Endothelial cell of umbilical vein (primary cell): ENCODE measurements at places on chromosomes 12 and 14. TPM values are rescaled to one million over a fixed set of nuclear protein-coding genes. Genes with fewer than 3 reads are reported as not detected.

DNA sequence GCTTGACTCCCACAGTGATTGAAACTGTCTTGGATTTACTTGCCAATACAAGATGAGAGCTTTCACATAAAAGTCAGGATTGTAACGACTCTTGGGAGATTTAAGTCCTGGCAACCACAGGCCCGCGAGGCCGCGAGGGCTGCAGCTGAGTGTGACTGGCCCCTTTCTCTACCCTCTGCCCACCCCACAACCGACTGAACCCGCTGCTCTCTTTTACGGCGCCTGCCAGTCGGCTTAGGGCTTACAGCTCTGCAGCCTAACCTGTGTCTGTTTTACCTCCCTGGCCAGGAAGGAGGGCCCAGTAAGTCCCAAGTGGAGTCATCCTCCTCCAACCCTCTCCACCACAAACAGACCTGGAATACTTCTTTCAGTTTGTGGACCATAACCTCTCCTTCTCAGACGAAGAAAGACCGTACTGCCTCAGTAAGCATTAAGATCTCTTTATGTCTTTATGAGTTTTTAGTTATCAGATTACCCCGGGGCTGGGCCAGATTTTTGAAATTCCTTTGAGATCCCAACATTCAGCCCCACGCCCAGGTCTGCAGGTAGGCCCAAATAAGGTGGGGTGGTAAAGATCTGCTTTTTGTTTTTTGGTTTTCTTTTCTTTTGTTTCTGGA is 12.6 kb upstream of the TIGAR start:
- DNase-seq: no peak

DNA sequence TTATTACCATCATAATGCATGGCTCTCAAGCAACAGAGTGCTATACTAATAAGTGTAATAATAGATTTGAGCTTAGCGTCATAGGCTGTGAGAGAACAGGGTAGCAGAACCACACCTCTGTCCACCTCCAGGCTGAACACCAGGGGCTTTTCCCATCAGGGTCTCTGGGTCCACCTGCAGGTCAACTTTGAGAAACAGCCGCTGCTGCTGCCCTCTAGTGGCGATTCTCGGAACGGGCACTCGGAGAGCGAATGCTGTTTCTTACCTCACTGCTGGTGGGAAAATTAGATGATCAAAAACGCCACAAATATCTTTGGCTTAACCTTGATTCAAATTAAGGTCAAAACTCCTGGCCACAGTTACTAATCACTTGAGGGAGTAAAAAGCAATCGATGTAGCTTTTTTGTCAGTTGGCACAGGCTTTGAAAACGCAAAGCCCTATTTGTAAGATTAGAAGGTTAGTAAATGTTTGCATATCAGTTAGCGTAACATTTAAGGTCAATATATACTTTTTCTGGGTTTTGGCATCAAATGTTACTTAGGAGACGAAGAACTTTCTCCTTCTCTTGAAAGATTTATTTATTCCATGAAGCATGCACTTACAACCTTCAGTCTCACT is 127.9 kb upstream of the TMEM132D start:
- DNase-seq: peak; percentile 7

- no peak for DNase-seq
Observed at GRCh38 chr14:53695692-53696214, 260.9 kb downstream of the BMP4 start.

FBLN5 gene
- total RNA-seq: 27.6 and 44.9 TPM in 2 replicates

DNA sequence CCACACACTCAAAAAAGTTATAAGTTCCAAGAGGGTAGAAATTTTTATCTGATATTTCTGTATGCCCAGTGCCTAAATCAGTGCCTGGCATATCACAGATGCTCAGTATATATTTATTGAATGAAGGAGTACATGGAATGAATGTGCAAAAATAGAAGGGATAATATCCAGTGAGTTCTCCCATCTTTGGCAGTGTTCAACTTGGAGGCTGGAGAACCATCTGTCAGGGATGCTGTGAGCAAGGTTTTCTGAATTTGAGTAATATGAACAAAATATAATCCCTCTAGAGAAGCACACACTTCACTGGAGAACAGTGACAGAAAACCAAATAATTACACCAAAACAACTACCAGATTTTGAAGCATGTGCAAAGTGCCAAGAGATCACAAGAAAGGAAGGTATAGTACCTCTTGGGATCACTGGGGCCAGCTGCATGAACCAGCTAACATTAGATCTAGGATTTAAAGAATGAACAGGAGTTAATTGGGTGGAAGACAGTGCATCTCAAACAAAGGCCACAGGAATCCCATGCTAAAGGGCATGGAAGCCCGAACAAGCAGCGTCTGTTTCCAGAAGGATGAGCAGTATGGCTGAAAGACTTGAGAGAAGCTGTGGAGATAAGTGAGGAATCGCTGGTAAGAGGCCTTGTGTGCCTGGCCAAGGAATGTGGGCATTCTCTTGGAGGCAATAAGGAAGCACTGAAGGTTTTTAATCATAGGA is 11.5 kb downstream of the SLC8A3 start:
- no peak for DNase-seq

- DNase-seq: peak; percentile 22
Observed at GRCh38 chr14:93655078-93655750, 133.1 kb downstream of the PRIMA1 start.

PLCZ1 gene
- not detected in 2 replicates for total RNA-seq

DNA sequence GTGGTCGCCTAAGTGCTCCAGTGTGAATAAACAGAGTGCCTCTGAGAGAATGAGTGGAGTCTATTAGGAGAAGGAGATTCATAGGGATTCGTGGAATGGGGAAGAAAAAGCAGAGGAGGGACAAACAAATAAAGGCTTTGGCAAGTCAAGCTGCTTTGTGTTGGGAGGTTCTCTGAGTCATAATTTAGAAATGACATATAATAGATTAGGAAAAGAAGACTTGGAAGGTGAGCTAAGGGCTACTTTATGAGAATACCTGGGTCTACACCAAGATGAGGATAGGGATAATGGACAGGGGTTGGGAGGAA is 6.4 kb upstream of the NTN4 start:
- DNase-seq: no peak

GAS2L3 gene
- 39.9 and 47.1 TPM in 2 replicates for total RNA-seq

- peak; percentile 66 for DNase-seq
Observed at GRCh38 chr12:53287741-53288216, 7.6 kb upstream of the PFDN5 start.

GRCh38 chr12:66279123-66279712 is 23.1 kb upstream of the HELB start:
- DNase-seq: peak; percentile 48

GRCh38 chr12:111777345-111778045 is 10.8 kb downstream of the ALDH2 start:
- DNase-seq: no peak

DNA sequence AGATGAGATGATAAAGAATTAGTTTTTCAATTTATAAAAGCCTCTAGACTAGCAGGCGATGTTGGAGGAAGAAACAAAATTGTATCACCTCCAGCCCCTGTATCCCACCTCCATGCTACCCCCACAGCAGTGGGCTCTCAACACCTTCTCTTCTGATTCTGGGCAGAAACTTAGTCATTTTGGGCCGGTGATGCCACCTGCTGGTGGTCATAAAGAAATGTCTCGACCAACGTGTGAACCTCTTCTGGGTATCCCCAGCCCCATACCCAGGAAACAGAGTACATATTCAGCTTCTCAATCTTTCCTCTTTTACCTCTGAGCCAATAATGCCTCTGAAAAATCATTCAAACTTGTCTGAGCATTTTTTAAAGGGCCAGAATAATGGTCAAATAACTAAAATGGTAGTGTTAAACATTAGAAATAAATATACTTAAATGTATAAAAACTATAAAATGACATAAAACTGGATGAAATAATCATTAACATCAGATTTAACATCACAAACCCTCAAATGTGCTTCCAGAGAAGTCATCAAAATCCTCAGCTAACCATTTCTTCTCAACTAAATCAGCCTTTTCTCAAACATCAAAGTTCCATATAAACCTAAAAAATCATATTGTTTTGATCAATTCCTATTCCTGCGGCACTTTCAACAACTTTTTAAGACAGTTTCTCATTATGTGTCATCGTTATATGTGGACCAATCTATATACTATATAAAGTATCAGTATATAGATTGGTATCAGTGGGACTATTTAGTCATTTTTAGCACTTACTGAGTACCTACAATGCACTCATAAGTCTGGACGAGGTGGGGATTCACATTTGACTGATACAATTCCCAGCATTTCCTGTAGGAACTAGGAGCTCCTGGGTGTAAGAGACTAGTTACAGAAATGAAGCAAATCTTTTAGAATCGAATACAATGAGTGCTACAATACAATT is 69.4 kb downstream of the ATXN2 start:
- DNase-seq: peak; percentile 73

DNA sequence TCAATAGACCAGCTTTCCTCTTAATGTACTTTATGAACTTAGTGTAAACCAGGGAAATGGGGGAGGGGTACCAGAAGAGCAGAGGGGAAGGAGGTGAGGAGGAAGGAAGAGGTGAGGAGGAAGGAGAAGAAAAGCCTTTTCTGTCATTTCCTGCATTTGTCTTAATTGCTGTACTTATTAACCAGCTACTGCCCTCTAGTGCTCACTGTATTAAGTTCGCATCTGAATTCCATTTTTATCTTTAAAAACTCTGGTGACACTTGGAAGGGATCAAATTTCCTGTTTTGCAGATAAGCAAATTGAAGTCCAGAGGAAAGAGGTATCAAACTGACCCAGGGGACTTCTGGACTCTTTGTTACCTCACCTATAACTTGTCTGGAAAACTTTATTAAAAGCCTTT is 22.2 kb downstream of the MANSC1 start:
- peak; percentile 71 for DNase-seq

DNA sequence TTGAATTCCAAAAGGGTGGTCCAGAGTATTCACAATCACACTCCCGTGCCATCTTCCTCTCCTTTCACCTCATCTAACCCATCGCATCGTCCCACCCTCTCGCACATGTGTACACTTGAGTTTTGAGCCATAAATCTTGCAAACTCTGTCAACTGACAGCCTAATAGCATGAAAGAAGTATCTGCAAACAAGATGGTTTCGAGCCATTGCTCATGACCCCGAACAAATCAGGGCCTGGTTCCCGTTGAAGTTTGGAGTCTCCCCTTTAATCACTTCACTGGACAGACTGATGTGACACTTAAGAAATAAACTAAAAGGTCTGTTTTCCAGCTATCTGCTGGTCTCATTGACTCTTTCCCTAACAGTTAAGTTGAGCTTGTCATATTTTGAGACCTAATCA is 223.6 kb upstream of the SOX5 start:
- no peak for DNase-seq

- no peak for DNase-seq
Observed at GRCh38 chr14:99241325-99242010, 30.5 kb downstream of the BCL11B start.

DNA sequence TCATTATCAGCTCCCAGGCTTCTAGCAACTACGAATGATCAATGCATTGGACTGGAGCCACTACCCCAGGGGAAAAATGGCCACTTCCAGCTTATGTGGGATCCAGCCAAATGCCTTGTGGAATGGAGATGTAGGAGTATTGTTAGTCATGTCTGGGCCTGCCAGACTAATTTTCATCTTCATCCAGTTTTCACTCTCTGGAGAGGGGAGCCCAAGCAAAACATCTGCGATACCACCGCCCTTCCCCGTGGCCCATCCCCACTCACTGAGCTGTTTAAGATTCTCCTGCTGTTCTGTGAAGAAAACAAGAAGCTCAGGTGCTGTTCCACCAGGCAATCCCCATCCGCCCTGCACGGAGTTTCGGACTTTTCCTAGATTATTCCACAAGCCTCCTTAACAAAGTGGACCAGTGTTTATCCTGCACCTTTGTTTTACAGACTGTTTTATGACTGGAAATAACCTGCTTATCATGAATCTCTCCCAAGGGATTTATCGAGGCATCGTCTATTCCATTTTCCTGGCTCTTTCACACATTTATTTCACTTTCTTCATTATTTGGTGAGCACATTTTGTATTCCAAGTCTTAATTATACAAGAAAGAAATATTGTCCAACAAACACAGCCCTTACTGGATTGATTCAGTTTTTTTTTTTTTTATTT is 35.5 kb upstream of the MAX start:
- DNase-seq: no peak

- no peak for DNase-seq
Observed at GRCh38 chr14:98144964-98145363, 1127.0 kb downstream of the BCL11B start.

DNA sequence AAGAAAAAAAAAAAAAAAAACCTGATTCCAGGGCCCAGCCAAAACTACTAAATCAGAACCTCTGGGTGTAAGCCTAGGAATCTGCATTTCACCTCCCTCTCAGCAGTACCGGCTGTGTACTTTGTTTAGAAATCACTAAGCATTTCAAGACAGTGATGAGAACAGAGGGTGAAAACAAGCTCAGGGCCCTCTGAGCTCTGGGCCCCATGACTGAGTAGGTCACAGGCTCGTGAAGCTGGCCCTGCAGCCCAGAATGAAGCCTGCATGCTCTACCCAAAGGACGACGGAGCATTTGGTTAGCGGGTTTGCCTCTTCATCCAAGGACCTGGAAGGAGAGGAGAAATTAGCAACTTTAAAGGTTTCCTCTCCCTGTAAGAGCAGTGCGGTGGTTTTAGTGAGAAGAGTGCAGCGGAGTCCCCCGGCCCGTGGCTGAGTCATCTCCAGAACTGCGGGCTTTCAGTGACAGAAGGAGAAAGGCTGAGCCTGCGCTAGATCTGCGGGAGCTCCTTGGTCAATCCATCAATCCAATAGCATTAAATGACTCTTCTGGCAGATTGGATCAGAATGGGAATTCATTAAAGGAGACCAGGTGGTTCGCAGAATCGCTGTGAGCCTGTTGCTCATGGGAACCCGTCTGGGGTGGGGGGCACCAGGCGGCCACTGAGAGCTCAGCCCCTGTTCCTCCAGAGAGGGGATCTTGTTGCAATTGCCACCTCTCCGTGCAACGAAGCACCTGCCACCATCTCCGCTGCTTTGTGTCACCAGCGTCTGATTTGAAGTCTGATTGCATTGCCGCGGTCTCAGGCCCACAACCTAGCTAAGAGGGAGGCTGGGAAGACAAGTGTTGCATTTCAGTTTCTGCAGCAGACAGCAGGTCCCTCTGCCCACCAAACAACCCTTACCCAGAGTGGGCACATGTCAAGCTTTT is 7.3 kb downstream of the IL31 start:
- no peak for DNase-seq

EXOC3L4 gene
- total RNA-seq: not detected in 2 replicates

GRCh38 chr14:64929014-64929359 is 13.6 kb downstream of the GPX2 start:
- no peak for DNase-seq

SDR9C7 gene
- total RNA-seq: not detected in 2 replicates

GRCh38 chr12:42091769-42092168 is 52.9 kb downstream of the GXYLT1 start:
- DNase-seq: no peak

- no peak for DNase-seq
Observed at GRCh38 chr12:50110762-50111351, 1.2 kb upstream of the COX14 start.

- no peak for DNase-seq
Observed at GRCh38 chr14:103519043-103519836, 3.4 kb downstream of the CKB start.

VWF gene
- total RNA-seq: 1,882 and 2,328 TPM in 2 replicates

OLR1 gene
- not detected in 2 replicates for total RNA-seq
